GDM1 (cell line): ENCODE measurements at places on chromosomes 1 and 21.

- no peak for DNase-seq
Measured at GRCh38 chr21:31413698-31414097, 69.6 kb upstream of the TIAM1 start.

- no peak for DNase-seq
Measured at GRCh38 chr1:13513895-13514546, at the start of gene LRRC38. TSS of gene LRRC38 (minus strand) at chr1:13514003. CDS start at chr1:13513593, 410 bp downstream.

- DNase-seq: peak; percentile 9
Measured at GRCh38 chr1:232620356-232620969, 9.5 kb downstream of the SIPA1L2 start.

DNA sequence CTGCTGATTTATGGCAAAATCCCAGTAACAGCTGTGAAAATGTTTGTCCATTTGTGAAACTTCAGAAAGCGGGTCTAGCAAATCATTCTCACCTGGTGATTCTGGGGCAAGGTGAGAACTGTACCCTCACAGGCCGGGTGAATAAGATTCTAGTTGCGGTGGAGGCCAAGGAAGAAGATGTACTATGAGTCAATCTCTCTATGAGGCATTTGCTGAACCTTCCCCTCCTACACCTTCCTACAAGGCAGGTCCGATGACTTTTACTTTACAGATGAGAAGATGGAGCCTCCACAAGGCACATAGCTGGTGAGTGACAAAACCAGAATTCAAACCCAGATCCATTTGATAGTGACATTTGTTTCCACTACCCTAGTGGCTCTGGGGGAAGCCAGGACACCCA lies 72.7 kb downstream of the BACH1 start:
- no peak for DNase-seq

- DNase-seq: no peak
Measured at GRCh38 chr21:43850728-43851295, 14.2 kb upstream of the AGPAT3 start.

GRCh38 chr1:221394011-221394544 lies 347.8 kb downstream of the DUSP10 start:
- DNase-seq: no peak

DNA sequence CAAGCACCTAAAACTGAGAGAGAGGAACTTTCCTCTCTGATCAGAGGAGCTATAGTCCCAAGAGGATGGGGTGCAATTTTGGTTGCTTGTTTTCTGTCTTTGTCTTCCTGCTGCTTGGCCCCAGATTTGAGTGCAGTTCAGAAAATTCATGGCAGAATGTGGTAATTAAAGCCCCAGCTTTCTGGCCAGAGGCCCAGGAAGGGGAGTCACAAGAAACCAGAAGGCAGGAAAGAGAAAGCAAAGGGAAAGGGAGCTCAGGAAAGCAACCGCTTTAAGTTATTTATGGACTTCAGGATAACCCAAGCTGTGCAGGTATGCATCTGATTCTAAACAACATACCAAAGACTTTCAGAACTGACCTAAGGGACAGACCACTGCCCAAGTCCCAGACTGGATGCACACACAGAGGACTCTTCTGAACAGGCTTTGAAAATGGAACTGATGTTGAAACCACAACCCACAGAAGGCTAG lies 88.8 kb downstream of the ST3GAL3 start:
- DNase-seq: no peak

- no peak for DNase-seq
Measured at GRCh38 chr1:223780318-223780717, 65.4 kb downstream of the TP53BP2 start.

GRCh38 chr1:20165522-20165951 lies 20.4 kb upstream of the UBXN10 start:
- DNase-seq: peak; percentile 46

DNA sequence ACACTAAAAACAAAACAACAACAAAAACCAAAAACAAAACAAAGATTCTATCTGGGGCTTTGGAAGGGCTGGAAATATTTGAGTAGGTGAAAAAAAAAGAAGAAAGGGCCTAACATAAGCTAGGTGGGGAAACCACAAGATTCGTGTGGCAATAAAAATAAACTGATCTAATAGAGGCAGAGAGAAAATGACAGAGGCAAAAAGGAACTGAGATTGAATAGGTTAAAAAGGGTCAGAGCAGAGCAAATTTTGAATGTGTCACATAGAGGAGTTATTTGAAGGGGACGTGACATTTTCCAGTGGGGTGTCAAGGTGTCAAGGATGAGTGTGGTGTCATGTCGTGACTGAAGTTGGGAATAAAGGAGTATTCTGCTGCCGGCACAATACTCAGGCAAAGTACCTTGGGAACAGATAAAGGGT lies 65.2 kb upstream of the RALGPS2 start:
- no peak for DNase-seq
